ENCODE measurements at places on chromosomes 4 and X. TPM values are rescaled to one million over a fixed set of nuclear protein-coding genes. Genes with fewer than 3 reads are reported as not detected.

The ADH1C gene
- not detected for total RNA-seq

The LNX1 gene
- total RNA-seq, result 0.86 TPM

The F8A3 gene
- total RNA-seq, result 2.3 TPM

The ARMCX1 gene
- total RNA-seq, result 36.3 TPM

The SSX2 gene
- total RNA-seq, result not detected

The TRPC5OS gene
- total RNA-seq, result not detected

The STK32B gene
- 1.3 TPM for total RNA-seq

The KCTD8 gene
- total RNA-seq, result 0.43 TPM

The NIPAL1 gene
- 0.66 TPM for total RNA-seq

The PRR32 gene
- not detected for total RNA-seq

Measured in placental pericyte (primary cell).